ENCODE measurements at places on chromosomes 2 and 18.
A peak's percentile ranks its signal among the peaks of the same experiment; 100 is the strongest.

- no peak for DNase-seq
Measured at GRCh38 chr2:54772531-54772930, 49.1 kb downstream of the EML6 start.

DNA sequence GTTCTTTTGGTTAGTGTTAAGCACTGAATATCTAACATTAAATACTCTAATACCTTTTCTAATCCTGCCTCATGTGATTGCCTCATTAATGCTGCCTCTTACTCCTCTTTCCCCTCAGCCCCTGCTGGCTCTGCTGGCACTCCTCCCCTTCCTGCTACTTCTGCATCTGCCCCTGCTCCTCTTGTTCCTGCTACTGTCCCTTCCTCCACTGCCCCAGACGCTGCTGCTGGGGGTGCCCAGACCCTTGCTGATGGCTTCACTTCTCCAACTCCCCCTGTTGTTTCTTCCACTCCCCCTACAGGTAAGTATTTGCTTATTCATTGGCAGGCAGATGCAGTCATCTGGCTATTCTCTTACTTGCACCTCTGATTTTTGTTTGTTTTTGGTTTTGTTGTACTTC is 68.5 kb downstream of the ABI2 start:
- no peak for DNase-seq

- peak; percentile 52 for DNase-seq
Measured at GRCh38 chr2:200905618-200906296, 16.6 kb downstream of the NIF3L1 start.

- DNase-seq: peak; percentile 12
Measured at GRCh38 chr2:163943403-163944346, 207.9 kb upstream of the FIGN start.

DNA sequence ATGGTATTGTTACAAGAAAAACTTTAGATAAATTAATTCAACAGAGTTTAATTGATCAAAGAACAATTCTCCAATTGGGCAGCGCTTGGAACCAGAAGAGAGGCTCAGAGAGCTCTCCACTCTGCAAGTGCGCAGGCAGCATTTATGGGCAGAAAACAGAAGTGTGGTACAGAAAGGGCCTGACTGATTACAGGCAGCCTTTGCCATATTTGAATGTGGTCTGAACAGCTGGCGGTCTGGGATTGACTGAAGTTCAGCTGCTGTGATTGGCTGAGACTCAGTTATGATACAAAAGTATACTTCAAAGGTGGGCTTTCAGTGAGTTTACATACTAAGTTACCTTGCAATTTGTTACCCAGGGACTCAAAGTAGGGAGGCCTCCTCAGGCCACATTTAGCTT is 301.3 kb upstream of the ID2 start:
- DNase-seq: no peak

- DNase-seq: peak; percentile 65
Measured at GRCh38 chr18:44537526-44537925, 143.2 kb upstream of the SETBP1 start.

DNA sequence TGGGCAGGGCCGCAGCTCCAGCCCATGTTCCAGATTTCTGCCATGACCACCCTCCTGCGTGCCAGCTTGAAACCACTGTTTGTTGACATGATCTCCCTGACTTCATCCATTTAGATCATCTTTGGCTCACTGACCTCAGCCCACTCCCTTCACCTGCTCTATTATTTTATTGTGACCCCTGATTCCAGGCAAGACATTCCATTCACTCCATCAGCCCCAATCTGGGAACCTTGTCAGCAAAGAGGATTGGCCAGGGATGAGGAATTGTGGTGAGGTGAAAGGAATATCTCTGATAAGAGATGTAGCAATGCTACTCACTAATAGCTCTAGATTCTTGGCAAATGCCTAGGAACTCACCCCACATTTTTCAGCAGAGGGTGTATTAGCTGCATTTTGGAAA is 174.2 kb downstream of the TMEM247 start:
- DNase-seq: no peak

GRCh38 chr2:71891155-71891554 is 256.5 kb downstream of the CYP26B1 start:
- peak; percentile 2 for DNase-seq

All from urothelium cell line (cell line).